Iris pigment epithelial cell (primary cell): ENCODE measurements at places on chromosomes 12 and 14.
A peak's percentile ranks its signal among the peaks of the same experiment; 100 is the strongest.

DNA sequence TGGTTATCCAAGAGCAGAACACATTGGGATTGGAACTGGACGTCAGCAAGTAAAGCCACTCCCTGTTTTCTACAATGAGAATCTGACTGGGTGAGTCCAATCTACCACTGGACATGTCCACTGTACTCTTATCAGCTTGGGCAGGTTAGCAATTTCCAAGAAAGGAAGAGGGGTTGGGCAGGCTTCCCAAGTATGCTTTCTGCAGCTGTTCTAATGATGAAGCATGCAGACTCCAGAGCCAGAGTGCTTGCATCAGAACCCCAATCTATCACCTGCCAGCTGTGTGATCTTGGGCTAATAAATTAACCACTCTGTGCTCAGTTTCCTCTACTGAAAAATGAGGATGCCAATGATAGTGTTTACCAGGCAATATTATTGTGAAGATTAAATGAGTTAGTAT is 92.0 kb downstream of the EMP1 start:
- DNase-seq: peak; percentile 4

DNA sequence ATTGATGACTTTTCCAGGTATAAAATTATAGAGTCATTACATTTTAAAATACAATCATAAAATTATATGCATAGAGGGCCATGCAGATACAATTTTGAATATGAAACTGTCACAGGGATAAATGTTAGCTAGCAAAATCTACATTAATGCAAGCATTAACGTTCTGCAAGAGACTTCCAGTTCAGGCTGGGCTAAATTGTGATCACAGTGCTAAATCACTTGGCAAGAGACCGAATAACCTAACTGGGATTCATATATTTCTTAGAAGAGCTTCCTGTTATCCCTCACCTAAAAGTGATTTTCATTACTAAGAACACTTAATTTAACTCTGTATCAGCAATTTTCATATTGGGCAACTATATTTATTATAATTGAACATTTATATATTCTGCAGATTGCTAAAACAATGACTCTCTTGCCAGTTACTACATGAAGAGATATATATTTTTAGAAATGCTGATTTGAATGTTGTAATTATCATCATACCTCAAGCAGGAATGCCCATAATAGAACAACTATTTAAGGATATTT is 83.2 kb downstream of the MGAT4C start:
- DNase-seq: no peak

GRCh38 chr12:2902272-2902880 is 11.7 kb downstream of the TULP3 start:
- DNase-seq: peak; percentile 39

- DNase-seq: no peak
Measured at GRCh38 chr12:94460616-94460959, 921 bp upstream of the CEP83 start.

GRCh38 chr12:68177562-68177961 is 18.0 kb upstream of the IFNG start:
- no peak for DNase-seq

DNA sequence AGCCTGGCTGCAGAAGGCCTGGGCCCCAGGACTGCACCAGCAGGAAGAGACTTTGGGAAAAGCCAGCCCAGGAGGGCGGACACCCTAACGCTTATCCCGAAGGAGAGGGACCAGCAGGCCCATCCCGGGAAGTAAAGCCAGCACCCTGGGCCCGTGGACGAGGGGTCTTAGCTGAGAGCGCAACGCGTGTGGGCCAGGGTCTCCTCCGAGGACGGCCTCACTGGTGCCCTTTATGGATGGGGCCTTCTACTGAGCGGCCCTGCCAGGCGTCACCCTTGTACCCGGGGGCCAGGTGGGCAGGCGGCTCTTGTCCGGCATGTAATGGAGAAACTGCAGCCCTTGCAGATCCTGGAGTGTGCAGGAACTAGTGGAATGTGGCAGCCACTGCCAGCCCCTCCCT is 14.1 kb downstream of the TEDC1 start:
- DNase-seq: no peak

GRCh38 chr12:46177837-46178608 is 90.8 kb downstream of the SLC38A1 start:
- DNase-seq: no peak

DNA sequence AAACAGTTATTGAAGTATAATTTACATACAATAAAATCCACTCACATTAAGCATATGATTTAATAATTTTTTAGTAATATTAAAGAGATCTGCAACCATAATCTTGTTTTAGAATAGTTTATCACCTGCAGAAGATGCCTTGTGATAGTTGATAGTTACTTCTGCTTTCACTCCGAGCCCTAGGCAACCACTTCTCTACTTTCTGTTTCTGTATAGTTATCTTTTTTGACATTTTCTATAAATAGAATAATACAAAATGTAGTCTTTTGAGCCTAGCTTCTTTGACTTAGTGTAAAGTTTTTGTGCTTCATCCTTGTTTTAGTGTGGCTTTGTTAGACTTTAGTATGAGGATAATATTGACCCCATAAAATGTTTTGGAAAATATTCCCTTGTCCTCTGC is 111.0 kb downstream of the MNAT1 start:
- DNase-seq: no peak

- peak; percentile 0 for DNase-seq
Measured at GRCh38 chr12:22437031-22437806, 102.7 kb upstream of the ST8SIA1 start.

- no peak for DNase-seq
Measured at GRCh38 chr12:2673966-2674810, 120.6 kb upstream of the FKBP4 start.
